ENCODE measurements at places on chromosomes 7 and 10.

DNA sequence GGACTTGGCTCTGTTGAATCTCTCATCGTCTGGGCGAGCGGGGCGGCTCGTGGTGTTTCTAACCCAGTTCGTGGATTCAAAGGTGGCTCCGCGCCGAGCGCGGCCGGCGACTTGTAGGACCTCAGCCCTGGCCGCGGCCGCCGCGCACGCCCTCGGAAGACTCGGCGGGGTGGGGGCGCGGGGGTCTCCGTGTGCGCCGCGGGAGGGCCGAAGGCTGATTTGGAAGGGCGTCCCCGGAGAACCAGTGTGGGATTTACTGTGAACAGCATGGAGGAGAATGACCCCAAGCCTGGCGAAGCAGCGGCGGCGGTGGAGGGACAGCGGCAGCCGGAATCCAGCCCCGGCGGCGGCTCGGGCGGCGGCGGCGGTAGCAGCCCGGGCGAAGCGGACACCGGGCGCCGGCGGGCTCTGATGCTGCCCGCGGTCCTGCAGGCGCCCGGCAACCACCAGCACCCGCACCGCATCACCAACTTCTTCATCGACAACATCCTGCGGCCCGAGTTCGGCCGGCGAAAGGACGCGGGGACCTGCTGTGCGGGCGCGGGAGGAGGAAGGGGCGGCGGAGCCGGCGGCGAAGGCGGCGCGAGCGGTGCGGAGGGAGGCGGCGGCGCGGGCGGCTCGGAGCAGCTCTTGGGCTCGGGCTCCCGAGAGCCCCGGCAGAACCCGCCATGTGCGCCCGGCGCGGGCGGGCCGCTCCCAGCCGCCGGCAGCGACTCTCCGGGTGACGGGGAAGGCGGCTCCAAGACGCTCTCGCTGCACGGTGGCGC, at the start of gene EN2:
EN2 (plus strand) TSS at position 19 of the 767 bp plus-strand sequence; CDS start at position 268, 249 bp downstream.
- no peak for DNase-seq

DNA sequence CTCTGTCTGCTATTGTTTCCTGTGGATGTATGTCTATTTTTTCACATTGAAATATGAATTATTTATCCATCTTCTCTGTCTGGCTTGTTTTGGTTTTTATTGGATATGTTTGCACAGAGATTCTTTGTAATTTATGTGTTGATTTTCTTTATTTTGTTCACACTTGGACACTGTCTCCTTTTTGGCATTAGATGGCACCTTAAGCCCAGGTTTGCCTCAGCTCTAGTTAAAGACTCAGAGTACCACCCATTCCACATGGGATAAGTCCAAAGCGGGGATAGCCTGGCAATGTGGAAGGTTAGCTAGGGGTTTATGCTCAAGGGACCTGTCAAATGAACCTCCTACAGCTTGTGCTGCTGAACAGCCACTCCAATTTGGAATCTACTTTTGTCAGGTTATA, 14.1 kb downstream of the FEZF1 start:
- no peak for DNase-seq

GRCh38 chr7:102111061-102112041, 175.3 kb upstream of the SH2B2 start:
- DNase-seq, result no peak

DNA sequence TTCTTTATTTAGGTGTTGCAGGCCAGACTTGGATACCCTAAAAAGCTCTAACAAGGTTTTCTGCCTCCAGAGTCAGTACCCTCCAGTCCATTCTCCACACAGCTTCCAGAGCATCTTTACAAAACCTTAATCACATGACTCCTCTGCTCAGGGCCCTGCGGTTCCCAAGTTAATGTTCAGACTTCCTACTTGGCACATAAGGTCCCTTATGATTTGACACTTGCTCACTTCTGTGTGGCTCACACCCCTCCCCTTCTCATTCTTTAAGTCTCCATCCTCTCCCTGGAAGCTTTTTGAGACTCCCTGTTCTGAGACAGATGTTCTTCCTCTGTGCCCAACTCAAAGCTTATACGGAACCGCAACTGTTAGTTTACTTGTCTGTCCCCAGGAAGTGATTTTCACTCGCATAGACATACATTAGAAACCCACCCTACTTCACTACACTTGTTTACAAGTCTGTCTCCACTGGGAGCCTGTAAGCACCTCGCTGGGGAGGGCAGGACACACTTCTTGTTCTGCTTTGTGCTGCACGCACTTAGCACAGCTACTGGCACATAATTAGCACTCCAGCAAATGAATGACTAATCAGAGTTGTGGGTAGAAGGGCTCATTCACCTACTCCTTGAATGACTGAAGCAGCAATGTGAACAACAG, 154.3 kb upstream of the LAMB4 start:
- DNase-seq, result peak; percentile 35

GRCh38 chr7:95922191-95922590, 149.8 kb downstream of the DYNC1I1 start:
- no peak for DNase-seq

DNA sequence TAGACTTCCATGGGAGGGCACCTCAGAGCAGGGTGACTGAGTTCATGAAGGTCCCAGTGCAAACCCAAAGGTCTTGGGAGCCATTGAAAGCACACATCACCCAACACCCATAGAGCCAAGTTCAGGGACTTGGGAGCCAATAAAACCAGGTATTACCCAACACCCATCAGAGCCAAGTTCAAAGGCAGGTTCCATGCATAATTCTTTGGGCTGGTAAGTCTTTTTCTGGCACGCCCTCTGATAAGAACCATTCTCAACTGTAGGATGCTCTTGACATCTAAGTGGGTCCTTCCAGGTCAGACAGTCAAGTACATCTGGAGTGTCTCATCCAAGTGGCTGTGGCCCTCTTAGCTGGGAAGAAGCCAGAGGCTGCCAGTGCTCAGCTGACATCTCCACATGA, 63.2 kb downstream of the EBF3 start:
- DNase-seq, result no peak

Data from NCI-H345 (cell line).